ENCODE measurements at places on chromosomes 7 and 10.

DNA sequence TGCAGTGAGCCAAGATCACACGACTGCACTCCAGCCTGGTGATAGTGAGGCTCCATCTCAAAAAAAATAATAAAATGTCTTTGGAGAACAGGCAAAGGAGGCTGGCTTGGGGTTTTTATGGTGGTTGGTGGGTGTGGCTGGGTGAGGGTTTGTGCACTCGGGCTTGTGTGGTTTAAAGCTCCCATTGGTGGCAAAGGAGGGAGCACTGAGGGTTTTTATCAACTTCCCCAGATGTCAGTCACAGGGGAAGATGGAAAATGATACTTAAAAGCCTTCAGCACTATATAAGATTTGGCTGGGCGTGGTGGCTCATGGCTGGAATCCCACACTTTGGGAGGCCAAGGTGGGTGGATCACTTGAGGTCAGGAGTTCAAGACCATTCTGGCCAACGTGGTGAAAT, 16.3 kb upstream of the RNF216 start:
- DNase-seq: no peak

DNA sequence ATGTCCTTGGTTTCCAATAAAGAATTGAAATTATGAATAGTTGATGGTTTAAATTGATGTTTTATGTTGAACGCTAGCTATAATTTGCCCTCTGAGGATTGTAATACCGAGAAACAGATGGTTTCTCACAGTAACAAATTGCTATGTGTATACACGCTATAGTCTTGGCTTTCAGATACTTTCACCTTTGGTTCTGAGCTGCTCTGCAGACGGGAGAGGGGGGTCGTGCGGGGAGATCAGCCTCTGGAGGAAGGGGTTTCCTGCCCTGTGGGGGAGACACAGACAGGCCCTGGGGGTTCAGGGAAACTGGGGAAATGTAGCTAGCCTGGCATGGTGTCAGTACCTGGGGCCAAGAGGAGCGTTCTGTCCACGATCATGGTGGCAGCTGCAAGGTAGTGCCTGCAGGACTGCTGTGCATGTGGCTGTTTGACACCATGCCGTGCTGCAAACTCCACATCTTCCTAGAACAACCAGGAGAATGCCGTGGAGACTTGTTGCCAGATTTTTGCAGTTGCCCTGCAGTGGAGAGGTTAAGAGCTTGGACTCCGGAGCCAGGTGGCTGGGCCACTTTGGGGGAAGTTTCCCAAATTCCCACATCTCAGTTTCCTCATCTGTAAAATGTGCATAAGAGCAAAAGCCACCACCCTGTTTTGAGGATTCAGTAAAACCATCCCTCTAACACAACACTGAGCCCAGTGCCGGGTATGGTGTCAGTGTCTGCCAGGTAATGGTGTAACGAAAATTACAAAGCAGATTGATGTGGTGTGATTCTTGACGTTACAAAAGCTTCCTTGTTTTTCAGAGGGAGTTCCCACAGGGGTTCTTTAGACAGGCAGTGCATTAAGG, 167.9 kb downstream of the CUX1 start:
- DNase-seq: no peak

DNA sequence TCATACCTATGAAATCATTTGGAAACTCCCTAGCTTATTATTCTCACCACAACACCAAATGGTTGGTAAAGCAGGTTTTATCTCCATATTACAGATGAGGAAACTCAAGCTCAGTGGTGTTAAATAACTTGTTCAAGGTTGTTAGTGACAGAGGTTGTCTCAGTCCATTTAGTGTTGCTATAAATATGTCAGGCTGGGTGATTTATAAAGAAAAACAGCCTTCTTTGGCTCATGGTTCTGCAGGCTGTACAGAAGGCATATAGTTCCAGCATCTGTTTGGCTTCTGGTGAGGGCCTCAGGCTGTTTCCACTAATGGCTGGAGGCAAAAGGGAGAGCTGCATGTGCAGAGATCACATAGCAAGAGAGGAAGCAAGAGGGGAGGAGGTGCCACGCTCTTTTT, 96.6 kb downstream of the ZNF438 start:
- DNase-seq: no peak

GRCh38 chr7:84823530-84823929, 363.3 kb downstream of the SEMA3D start:
- DNase-seq: no peak

DNA sequence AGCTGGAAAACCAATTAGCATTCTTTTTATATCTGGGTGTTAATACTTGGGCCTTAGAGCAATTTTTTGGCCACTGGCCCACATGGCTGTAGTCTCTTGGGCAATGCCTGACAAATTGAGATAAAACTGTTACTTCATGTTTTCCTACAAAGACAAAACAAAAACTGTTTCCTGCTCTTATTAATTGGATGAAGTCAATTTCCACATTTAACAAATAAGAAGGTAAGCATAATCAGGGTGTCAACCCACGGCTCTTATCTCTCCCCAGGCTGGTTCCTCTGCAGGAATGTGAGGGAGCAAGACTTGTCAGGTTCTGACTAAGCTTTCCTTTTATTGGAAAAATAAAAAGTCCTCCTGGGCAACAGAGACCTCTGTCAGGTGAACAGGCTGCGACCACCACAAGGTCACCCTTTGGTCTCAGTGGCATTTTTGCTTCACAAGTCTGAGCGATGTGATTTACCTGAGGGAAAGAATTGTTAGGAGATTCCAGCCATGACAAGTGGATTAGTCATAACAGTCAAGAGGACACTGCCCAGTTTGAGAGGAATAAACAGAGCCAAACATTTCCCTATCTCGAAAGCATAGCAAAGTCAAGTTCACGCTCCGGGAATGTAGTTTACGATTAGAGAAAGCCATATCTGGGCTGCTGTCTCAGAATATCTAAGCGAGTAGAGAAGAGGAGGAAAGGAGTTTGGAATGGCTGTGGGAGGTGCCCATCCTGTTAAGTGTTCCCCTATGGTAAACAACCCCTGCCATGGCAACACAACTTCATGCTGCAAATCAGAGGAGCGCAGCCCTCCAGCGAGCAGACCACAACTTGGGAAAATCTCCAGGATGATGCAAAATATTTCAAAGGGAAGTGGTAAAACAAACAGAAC, 144.4 kb downstream of the TES start:
- no peak for DNase-seq

DNA sequence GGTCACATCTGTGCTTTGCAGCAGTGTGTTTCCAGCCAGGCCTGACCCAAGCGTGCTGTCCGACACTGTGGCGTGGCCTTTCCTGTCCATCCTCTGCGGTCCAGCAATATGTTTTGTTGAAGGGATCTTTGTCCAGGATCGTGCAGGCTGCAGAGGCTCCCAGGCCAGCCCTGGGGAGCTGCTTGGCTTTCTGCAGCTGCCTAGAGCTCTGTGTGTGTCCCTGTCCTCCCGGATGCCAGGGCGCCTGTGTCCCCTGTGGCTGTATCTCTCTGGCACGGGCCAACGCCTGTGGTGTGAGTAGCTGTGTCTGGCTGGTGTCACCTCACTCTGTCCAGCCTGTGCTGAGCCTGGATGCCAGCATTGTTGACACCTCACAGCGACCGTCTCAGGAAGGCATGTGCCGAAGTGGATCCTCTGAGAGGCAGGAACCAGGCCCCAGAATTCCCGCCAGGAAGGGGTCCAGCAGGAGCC, 94.5 kb downstream of the INPP5A start:
- no peak for DNase-seq

GRCh38 chr10:63388421-63389031, 77.3 kb downstream of the JMJD1C start:
- DNase-seq: no peak

- DNase-seq: no peak
These were observed 136.0 kb downstream of the COL28A1 start for GRCh38 chr7:7399707-7400106.

DNA sequence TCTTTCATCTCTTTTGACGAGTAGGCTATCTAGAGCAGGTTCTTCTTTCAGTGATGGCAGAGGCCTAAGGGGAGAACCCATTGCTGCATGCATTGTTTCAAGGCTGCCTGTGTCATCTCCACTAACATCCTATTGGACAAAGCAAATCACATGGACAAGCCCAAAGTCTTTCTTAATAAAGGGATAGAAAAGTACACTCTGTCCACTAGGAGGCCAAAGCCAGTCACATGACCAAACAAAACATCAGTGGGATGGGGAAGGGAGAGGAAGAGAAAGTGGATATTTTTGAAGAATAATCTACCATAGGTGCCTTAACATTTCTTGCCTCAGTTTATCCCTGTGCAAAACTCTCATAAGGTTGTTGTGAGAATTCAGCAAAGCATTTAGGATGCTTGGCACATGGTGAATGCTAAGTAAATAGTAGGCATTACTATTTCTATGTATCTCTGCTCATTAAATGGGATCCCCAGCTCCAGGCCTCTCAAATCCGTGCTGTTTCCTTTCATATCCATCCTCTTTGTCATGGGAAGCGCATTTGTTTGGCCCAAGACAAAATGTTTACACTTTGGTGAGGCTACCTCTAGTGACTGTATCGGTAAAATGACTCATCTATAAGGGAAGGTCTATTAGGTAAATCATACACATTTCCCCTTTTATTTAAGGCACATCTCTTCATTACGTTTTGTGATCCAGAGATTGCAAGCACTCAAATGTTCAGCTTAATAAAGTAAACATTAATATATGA, 16.7 kb upstream of the CADPS2 start:
- no peak for DNase-seq

GRCh38 chr10:29719281-29719675, 84.5 kb upstream of the SVIL start:
- DNase-seq: no peak

- DNase-seq: no peak
These were observed 19.5 kb downstream of the RBM33 start for GRCh38 chr7:155663937-155664336.

GRCh38 chr7:15291699-15292098, 270.1 kb downstream of the AGMO start:
- DNase-seq: no peak

DNA sequence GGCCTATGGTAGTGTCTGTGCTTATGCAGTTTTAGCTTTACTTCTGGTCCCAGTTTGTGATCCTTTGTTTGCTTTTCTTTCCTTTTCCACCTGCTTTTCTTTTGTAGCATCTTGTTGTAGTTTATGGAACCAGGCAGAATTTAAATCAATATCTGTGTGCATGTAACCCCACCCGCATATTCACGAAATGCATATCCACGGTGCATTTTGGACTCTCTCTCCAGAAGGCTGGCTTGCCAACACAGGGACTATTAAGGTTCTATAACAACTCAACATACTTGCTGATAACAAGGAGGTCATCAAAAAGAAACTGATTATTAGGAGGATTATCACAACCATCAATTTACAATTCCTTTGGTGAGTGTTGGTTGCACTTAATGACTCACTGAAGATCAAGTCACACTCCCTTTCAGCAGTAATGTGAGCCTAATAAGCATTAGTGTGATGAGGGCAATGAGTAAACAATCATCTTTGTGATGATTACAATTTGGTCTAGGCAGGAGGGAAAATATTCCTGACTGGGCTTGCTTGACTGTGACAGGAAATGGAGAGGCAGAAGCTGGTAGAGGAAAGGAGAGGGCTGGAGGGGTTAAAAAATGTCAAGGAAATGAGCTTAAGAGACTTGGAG, 378.6 kb downstream of the REEP3 start:
- no peak for DNase-seq

GRCh38 chr10:71279590-71280170, 39.4 kb upstream of the SLC29A3 start:
- DNase-seq: no peak

DNA sequence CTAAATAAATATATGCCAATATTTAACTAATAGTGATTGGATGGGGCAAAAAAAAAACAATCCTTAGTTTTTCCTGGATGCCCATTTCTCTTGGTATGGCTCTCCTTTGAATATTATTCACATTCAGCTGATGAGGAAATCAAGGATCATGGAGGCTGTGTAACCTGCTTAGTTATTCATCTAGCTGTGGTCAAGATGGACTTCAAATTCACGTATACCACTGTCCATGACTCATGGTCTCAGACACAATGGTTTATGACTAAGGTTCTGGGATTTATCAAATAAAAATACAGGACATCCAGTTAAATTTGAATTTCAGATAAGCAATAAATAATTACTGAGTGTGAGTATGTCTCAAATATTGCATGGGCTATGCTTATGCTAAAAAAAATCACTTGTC, 191.5 kb upstream of the CELF2 start:
- no peak for DNase-seq

GRCh38 chr10:3790272-3790671, 5.3 kb upstream of the KLF6 start:
- no peak for DNase-seq

GRCh38 chr7:76380623-76380966, 21.8 kb upstream of the YWHAG start:
- DNase-seq: no peak

DNA sequence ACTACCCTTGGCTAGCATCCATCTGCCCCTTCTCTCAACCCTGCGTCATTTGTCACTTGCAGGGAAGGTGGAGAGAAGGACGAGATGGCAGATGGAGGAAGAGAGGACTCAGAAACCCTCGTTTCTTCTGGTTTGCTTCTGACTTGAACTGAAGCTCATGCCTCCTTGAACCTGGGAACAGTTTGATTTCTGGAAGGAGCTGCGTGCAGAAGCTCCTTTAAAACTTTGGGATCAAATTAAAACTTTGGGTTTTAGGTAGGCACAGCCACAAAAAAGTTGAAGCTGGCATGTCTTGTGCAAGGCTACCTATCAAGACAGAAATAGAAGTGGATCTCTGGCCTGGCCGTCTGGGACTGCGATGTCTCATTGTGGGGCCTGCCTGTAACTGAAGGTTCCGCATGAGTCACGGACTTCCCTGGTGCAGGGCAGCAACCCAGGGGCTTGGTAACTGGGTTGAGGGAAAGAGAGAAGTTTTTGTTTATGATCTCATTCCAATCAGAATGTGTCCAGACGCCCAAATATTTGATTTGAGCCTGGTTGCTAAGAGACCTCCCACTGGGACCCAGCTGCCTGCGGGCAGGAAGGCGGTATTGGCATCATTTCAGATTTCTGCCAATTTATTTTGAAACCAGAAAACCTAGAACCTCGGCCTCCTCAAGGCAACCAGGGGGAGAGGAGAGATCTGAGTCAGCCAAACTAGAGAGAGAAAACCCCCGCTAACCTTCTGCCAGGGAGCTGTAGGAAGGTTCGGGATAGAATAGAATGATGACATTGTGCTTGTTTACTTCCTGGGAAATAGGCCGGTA, 15.8 kb upstream of the CAMK1D start:
- DNase-seq: no peak

DNA sequence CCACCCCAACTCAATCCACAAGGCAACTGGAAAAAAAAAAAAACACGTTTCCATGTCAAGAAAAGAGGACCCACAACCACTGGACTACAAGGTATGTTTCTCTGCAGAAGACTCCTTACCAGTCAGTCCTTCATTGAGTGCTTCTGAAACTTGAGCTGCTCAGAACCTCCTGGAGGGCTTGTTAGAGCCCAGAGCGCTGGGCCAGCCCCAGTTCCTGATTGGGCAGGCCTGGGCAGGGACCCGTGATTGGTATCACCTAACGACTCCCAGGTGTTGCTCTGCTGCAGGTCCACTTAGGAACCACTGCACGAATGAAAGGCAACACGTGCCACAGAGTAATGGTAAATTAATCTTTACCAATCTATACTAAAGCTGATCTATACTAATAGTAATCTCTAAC, 473 bp upstream of the CCDC201 start:
- DNase-seq: no peak

DNA sequence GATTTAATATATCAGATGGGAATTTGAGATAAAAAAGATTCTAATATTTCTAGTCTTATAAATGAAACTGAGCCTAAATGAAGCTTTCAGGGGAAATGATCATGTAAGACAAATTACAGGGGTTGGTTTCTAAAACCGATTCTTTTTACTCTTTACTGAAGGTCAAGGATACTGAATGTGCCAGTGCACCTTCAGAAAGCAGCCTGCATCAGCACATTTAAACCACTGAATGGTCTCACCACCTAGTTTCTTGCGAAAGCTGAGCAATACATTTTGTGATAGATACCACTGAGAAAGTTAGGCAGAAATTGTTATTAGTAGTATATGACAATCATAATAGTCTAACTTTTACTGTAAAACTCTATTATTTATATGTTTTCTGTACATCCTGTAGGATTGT, 180.7 kb downstream of the PCDH15 start:
- DNase-seq: no peak
